ENCODE measurements at places on chromosomes 11 and 22.

GRCh38 chr11:94757037-94757735, 11.0 kb upstream of the AMOTL1 start:
- DNase-seq = no peak

- no peak for DNase-seq
Measured at GRCh38 chr11:123461164-123461563, 31.1 kb downstream of the GRAMD1B start.

DNA sequence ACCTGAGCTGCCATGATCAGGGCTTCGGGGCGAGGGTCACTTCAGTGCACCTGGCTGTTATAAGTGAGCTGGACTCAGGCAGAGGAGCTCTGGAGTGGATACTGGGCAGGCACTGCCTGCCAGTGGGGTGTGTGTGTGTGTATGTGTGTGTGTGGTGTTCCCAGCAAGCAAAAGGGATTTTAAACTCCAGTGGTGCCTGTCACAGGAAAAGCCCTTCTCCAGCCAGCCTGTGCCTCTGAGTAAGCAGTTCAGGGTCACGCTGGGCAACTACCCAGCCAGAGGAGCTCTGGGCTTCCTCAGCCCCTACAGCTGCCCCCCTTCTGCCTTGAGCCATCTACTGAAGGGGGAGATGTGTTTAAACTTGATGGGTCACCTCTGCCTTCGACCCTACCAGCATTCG, 109.0 kb downstream of the OSBP2 start:
- DNase-seq = no peak

GRCh38 chr11:125221461-125221860, 56.9 kb downstream of the PKNOX2 start:
- DNase-seq = no peak

GRCh38 chr11:111320728-111321568, 22.6 kb downstream of the POU2AF3 start:
- DNase-seq = no peak

DNA sequence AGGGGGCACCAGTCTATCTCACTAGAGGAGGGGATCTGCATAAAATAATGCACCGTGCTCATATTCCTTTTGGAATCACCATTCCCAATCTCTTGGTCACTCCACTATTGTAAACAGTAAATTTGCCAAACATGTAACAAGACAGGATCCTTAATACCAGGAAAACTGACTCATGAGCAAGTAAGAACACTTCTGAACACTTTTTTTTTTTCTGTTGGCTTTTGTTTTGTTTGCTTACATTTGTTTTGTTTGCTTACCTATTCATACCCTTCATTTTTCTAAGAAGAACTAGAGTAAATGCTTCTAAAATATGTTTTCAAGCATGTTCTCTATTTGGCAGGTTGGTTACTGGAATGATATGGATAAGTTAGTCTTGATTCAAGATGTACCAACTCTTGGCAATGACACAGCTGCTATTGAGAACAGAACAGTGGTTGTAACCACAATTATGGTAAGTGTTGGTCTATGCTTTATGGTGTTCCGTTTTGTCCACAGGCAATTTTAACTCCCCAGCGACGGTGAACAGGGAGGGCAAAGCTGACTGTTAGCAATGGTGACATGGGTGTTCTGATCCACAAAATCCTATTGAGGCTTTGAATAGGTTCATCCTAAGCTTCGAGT, 111.8 kb downstream of the MSANTD4 start:
- peak; percentile 44 for DNase-seq

DNA sequence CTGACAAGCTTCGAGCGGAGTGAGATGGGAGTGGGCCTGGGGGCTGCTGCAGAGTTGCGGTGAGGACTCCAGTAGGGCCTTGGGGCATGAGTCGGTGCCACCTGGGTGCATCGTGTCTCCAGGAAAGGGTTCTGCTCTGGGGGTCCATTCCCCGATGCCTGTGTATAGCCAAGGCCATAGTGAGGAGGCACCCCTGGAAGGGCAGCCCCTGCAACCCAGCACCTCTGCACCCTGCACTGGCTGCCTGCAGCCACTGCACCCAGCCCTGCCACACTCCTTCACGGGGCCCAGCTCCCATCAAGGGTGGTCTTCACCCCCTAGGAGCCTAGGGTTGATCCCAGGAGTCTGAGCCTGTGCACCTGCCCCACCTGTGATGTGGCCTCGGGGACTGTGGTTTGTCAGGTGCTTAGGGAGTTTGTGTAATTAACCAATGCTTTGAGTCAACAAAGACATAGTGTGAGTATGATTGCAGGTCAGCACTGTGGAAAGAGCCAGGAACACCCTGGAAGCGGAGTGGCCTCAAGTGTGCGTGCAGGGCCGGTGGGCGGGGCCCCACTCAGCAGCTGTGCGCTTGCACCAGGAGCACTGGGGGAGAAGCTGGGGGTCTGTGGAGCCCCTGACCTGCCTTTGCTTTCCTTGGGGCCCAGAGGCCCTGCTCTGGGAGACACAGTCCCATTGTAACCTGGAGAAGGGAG, 1299.3 kb downstream of the BRD1 start:
- DNase-seq = no peak

- no peak for DNase-seq
Measured at GRCh38 chr22:42805016-42805997, 51.8 kb downstream of the ARFGAP3 start.

DNA sequence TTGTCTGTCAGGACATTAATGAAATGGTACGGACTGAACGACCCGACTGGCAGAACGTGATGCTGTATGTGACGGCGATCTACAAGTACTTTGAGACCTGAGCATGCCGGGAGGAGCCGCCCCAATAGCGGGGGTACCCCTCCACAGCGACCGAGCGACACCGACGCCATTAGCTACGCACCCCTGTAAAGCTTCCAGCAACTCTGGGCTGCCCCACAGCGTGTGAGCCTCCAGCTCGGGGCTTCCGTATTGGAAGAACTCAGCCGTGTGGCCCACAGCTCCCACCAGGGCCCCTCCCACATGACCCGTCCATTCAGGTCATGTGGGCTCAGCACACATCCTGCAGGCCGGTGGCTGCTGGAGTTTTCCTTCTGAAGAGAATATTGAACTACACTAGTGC, 12.9 kb upstream of the ADORA2A start:
- DNase-seq = no peak

- no peak for DNase-seq
Measured at GRCh38 chr22:46081831-46082210, 68.5 kb upstream of the PPARA start.

DNA sequence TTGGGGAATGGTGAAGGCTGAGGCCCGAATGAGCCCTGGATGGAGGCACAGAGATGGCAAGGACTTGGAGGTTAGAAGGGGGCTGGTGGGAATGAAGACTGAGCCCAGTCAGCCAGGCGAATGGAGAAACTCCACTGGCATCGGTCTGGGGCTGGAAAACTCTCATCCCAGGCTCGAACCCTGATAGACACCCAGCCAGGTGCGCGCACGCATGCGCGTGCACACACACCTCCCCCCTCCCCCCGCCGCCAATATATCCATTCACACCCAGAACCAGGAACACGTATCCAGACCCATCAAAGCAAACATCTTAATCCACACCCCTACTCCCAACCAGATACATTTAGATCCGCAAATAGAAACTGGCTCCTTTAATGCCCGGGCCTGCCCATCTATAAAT, 139.3 kb downstream of the CEP164 start:
- no peak for DNase-seq

GRCh38 chr11:40867991-40868632, 591.3 kb downstream of the LRRC4C start:
- DNase-seq = no peak

- DNase-seq = no peak
Measured at GRCh38 chr22:46010951-46011626, 34.1 kb upstream of the WNT7B start.

DNA sequence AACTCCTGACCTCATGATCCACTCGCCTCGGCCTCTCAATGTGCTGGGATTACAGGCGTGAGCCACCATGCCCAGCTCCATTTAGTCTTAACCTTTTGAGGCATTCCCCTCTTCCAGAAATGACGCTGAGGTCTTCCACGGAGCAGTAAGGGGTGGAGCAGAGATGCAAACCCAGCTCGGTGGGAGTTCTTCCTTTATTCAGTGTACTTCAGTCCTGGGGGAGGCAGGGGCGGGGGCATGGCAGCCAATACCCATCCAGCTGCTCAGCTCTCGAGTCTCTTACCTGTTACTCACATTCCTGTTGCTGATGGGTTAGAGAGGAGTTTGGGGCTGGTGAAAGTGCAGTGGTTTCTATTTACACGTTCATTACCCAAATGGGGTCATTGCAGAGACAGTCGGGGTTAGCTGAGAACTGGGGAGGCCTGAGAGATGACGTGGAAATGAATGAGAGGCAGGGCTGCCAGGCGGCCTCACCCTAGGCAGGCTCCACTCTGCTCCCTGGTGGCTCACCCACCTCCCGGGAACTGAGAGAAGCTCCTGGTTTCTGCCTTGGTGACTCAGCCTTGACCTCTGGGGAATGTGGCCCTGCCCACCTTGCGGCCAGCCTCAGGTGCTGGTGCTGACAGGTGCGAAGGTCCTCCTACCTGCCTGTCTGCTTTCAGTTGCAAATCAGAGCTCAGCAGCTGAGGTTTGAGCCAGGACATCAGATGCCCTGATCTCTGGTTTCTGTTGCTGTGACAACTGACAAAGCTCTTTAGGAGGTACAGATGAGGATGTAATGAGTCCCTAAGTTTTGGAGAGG, 13.4 kb upstream of the ST14 start:
- DNase-seq = peak; percentile 56

DNA sequence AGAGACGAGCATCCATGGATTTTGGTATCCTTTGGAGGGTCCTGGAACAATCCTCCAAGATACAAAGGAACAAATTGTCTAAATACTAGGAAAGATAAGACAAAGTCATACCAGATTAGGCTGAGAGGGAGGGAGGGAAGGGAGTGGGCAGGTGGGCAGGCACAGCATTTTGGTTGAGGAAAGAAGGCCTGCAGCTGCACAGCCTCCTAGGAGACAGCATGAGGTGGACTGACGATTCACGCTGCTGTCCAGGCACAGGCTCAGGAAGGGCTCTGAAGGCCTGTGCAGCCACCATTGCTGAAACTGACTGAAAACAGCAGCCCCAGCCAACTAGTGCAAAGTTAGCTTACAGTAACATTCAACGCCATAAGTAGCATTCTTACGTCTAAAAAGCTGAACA, 64.7 kb downstream of the PACSIN2 start:
- DNase-seq = no peak

GRCh38 chr11:69141742-69142141, 14.0 kb upstream of the SMIM38 start:
- no peak for DNase-seq

GRCh38 chr11:117874910-117875381, 1.5 kb downstream of the FXYD6 start:
- no peak for DNase-seq

DNA sequence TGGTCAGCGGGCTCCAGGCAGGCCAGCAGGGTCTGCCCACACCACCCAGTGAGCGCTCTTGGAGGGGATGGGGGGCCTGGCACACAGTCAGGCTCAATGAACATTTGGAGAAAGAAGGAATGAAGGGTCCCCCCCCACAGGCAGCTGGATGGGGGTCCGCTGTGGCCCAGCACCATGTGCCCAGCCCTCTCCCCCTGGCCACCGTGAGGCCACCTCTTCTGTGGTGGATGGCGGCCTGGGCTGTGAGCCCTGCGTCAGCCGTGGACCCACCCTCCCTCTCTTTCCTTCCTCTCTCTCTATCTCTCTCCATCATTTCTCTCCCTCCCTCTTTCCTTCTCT, 35.1 kb upstream of the MUC5AC start:
- DNase-seq = no peak

DNA sequence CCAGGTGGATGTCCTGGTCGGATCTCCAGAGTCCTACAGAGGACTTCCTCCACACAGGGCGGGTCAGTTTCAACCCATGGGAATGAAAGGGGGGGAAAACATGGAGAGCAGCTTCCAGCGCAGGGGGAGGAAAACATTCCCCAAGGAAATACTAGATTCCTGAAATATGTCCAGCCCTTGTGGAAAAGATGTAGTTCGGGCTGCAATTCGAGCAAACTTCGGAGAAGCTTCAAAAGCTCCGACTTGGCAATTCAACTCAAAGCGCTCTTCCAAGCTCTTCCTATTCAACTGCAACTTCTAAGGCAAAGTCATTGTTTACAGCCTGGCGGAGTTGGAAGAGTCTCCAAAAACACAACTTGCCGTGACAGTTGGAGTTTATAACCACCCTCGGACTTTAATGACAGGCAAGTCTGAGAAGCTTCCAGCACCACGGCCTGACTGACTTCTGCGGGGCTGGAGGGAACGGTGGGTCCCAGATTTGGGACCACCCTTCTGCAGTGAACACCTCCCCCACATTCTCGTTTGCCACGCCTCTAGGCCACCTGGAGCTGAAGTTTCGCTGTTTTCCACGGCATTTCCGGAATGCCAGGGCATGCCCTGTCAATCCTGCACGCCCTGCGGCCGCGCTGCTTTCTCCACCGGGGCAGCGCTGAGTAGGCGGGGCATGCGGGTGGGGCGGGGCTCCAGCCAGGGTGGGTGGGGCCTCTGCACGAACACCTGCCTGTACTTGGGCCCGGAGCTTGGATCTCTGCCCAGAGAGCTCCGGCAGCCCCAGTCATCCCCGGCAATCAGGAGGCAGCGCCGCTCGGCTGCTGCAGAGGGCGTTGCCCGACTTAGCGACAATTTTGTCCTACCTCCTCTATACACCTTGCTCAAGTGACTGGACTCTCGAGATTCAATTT, 49.0 kb upstream of the BIRC3 start:
- DNase-seq = no peak

- DNase-seq = no peak
Measured at GRCh38 chr11:34004236-34004635, 47.3 kb upstream of the CAPRIN1 start.

GRCh38 chr11:113553235-113553634, 78.0 kb upstream of the DRD2 start:
- DNase-seq = peak; percentile 52

- no peak for DNase-seq
Measured at GRCh38 chr11:108144615-108145014, 23.2 kb downstream of the ACAT1 start.

- no peak for DNase-seq
Measured at GRCh38 chr22:30863081-30863833, 105.3 kb downstream of the MORC2 start.

- no peak for DNase-seq
Measured at GRCh38 chr11:8086001-8086479, 5.0 kb downstream of the TUB start.

DNA sequence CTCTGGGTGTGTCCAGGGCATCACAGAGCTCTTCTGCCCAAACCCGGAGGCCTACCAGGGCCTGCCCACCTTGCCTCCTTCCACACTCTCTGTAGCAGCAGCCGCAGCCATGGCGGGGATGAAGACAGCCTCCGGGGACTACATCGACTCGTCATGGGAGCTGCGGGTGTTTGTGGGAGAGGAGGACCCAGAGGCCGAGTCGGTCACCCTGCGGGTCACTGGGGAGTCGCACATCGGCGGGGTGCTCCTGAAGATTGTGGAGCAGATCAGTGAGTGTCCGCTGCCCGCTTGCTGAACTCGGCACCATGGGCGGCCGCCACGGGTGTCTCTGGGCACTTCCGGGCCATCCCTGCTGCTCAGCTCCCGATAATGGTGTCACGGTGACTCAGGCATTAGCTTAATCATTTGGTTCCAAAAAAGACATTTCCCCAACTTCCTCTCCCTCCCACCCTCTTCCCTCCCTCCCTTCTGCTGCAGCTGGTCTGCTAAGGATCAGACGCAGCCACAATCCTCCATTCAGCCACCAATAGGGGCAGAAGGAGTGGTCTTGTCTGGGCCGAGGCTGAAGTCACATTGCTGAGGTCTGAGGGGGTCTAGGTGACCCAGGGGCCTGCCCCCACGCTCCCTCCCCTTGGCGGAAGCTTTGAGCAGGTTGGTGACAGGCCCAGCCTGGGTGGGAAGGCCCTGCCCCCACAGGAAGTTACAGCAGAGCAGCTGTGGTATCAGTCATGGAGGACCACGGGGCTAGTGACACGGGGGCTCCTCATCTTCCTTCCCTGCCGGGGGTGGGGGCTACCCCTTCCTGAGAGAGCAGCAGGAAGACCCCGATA, 950 bp downstream of the FERMT3 start:
- peak; percentile 87 for DNase-seq

- DNase-seq = peak; percentile 40
Measured at GRCh38 chr11:28675183-28675582, 567.0 kb downstream of the METTL15 start.
